ENCODE measurements at places on chromosomes 7 and 10.

- DNase-seq, result no peak
Measured at GRCh38 chr7:113331155-113331898, 213.0 kb upstream of the SMIM30 start.

- DNase-seq, result peak; percentile 47
Measured at GRCh38 chr10:103666087-103666761, 172.7 kb downstream of the NEURL1 start.

DNA sequence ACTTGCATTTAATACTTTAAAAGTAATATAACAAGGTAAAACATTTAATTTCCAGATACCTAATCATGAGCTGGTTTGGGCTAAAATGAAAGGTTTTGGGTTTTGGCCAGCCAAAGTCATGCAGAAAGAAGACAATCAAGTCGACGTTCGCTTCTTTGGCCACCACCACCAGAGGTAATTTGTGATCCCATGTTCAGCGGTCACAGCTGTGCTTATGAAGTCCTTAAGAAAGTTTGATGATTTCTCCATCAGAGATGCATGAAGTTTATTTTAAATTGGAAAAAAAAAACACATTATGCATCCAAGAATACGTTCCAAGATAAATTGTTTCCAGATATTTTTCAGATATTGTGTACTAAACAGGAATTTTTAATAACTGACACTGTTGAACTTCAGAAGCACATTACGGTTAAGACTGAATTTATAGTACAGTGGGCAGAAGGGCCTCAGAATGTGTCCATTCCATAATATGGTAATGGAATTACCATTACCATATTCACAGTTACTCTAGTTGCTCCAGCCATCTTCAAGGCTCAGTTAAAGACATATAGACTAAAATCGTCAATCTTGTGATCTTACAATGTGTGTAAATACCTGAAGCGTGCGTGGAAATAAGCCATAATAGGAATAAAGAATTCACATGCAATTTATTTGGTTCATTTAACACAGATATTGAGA, 106.8 kb downstream of the ZMYND11 start:
- no peak for DNase-seq

GRCh38 chr10:125120053-125120710, 40.2 kb downstream of the CTBP2 start:
- peak; percentile 26 for DNase-seq

- no peak for DNase-seq
Measured at GRCh38 chr10:93369588-93370164, 112.5 kb downstream of the MYOF start.
